ENCODE measurements at places on chromosomes 5 and 9.

DNA sequence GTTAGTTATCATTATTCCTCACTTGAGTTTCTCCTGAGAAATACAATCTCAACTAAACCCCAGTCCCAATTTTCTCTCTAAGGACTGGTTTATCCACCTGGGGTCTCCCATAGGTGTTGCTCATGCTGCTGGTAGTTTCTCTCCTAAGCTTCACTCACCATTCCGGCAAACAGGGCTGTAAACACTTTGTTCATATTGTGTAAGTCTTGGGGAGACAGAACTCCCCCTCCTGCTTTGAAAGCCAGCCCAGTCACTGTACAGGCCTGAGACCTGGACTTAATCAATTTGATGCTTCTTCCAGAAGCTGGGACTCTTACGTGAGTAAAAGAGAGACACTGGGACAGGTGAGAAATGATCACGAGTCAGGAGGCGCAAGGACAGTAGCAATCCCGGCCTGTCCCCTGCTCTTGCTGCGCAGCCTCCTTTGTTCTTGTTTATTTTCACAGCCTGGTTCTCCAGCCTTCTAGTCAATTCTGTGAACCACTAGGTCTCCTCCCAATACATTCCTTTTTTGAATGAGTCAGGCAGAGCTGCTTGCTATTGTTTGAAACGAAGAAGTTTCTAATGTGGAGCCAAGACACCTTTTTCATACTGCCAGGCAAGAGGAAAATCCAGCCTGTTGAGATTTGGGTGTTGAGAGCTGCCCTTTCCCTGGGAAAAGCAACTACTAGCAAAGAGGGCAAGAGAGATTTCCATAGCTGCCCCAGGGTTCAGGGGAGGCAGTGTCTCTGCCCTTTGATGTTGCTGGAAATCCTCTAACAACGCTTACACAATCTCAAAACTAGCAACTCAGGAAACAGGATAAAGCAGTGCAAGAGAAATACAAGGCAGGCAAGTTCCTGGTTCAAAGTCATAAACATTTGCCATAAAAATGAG, 9.2 kb upstream of the SHROOM1 start:
- DNase-seq: no peak

DNA sequence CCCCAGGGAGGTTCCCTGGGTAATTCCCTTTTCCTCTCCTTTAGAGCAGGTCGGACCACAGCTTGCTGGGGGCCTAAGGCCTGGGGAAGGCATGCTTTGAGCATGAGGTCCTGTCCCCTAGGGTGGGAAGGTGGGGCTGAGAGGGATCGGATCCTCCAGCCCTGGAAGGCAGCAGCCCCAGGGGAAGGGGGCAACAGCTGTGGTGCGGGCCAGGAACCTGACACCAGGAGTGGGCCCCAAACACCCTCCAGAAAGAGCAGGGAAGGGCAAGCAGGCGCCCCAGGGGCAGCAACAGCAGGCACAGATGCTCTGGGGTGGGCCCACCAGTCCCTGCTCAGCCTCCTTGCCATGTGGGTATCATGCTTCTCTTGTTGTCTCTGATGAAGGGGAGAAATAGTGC, 3.2 kb upstream of the CORO2A start:
- no peak for DNase-seq

GRCh38 chr9:122777935-122778627, 10.7 kb upstream of the OR5C1 start:
- DNase-seq: no peak

- DNase-seq: no peak
These were observed 44.1 kb downstream of the EPB41L4B start for GRCh38 chr9:109276469-109277440.

DNA sequence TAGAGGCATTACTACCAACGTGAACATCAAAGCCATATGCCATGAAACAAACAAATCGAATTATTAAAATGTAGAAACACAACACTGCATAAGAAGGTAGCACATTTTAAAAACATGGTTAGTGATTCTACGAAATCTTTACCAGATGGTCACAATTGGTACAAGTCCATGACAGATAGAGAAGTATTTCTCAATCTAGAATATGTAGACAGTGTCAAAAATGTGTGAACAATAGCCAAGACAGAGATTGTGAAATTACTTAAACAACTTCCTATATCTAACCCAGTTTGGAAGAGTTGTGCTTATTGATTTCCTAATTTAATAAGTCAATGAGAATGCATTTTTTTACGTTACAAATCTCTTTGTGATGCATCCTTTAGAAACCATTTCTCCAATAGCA, 1121.6 kb downstream of the MAT2B start:
- peak; percentile 10 for DNase-seq

GRCh38 chr5:1666221-1666620, 133.4 kb downstream of the MRPL36 start:
- DNase-seq: no peak

DNA sequence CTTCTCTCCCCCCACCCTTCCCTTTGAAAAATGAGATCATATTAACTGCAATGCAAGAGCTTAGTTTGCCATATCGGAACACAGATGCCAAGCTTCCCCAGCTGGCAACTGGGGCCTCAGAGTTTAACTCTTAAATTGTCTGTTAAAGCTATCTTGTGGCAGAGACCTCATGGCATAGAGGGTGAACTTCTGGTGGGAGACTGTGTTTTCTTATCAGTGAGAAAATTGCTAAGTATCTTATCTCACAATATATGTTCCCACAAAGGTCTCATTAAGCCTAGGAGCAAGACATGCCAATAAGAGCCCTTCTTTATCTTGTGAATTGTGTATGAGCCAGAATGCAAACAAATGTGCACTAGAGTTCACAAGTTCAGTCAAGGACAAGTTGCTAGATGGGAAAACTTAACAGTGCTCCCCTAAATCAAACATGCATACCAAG, 12.3 kb downstream of the NFIB start:
- DNase-seq: no peak

GRCh38 chr9:134738869-134739659, 97.5 kb downstream of the COL5A1 start:
- DNase-seq: peak; percentile 23

- no peak for DNase-seq
These were observed 56.1 kb downstream of the DOCK8 start for GRCh38 chr9:270657-271237.

GRCh38 chr9:125774106-125774505, 26.9 kb downstream of the PBX3 start:
- no peak for DNase-seq

- DNase-seq: no peak
These were observed 17.4 kb downstream of the TMOD1 start for GRCh38 chr9:97518909-97519307.

DNA sequence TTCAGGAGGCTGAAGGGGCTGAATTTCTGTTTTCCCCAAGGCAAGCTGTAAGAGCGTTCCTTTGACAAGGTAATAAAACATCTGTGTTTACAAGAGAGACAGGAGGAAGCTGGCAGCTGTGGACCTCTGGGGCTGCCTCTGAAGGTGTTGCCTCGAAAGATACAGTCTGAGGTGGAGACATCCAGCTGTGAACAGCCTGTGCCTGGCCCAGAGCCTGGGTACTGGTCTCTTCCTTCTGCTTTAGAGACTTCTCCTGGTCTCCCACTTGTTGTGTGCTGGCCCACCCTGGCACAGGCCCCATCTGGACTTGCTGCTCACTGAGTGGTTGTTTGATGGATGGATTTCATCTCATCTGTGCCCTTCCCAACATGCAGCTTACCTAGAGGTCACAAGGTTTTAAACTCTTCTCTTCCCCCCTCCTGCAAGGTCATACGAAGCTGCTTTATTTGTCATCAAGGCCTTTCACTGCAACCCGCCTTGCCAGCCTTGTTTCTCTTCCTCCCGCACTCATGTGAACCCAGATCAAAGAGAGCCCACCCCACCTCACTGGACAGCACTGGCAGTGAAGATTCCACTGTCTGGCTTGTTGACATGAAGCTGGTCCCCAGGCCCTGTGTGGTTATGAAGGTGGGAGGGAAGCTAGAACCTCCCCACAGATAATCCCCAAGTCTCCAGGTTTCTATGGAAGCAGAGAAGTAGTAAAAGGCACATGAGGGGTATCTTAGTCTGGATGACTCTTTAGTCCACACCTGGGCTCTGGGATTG, 35.0 kb upstream of the ALDH1B1 start:
- DNase-seq: no peak

DNA sequence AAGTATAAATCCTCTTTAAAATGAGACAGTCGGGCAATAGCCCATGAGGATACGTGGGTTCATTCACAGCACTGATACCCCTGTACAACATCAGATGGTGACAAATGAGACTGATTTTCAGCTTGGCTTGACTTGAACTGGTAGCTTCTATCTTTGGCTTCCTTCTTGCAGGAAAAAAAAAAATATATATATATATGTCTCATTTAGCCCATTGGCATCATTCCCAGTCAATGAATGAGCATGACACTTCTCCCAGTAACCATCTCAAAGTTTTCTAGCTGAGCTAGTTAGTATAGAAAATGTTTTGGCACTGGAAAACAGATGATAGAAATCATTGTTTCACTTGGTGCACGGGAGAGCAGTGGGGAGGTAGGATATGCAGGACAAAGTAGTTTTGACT, 222.5 kb upstream of the TAS2R1 start:
- DNase-seq: no peak

DNA sequence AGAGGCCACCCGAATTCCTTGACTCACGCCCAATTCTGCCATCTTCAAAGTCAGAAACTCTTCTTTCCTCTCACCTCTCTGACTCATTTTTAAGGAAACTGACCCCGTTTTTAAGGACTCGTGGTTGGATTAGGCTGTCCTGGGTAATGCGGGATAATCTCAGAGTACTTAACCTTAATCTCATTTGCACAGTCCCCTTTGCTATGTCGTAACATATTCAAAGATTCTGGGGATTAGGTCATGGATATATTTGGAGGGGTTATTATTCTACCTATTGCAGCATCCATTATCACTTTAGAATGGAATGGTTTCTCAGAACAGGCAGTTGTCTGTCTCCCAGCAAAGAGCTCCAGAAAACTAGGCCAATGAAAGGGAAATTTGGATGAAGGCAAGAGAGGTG, 80.8 kb upstream of the IL12B start:
- DNase-seq: no peak

GRCh38 chr5:172533399-172534228, 79.3 kb upstream of the SH3PXD2B start:
- DNase-seq: no peak

DNA sequence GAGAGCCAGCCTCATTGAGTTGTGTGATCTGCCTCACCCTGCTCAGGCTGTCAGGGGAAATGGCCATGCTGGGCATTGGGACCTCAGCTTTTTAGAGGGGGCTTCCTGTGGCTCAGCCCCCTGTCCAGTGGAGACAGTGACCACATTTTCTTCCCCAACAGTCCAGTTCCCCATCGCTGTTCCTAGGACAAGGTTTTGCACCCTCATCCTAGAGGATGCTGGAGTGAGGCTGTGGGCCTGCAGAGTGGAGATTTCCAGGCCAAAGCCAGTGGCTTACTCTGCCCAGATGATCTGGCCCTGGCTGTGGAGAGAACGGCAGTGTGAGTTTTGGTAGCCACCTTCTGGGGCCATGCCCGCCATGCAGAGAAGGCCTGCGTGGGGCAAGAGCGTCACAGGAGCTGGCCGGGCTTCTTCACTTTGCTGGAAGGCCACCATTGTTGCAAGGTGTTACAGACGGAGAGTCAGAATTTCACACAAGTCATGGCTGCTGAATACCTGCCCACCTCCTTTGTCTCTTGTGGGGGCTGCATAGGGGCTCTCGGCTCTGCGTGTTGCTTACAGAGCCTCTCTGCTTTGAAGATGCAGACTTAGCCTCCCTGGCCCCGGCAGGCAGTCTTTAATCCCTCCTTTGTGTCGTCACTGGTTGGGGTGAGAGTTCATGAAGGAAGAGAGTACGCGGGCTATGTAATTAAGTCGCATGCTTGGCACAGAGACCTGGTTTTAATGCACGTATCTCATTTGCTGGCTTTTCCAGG, 35.2 kb upstream of the PITX1 start:
- no peak for DNase-seq

GRCh38 chr5:156532921-156533320, 206.0 kb downstream of the SGCD start:
- DNase-seq: no peak

- DNase-seq: peak; percentile 28
These were observed 50.9 kb downstream of the NFX1 start for GRCh38 chr9:33341182-33341581.

GRCh38 chr9:117678871-117679270, 25.3 kb upstream of the TLR4 start:
- no peak for DNase-seq

- DNase-seq: peak; percentile 59
These were observed 152.9 kb downstream of the SGCD start for GRCh38 chr5:156479849-156480248.

GRCh38 chr9:131704141-131704983, 35.5 kb downstream of the RAPGEF1 start:
- DNase-seq: no peak

- DNase-seq: peak; percentile 75
These were observed 64.3 kb upstream of the SLC25A51 start for GRCh38 chr9:37968228-37968701.

DNA sequence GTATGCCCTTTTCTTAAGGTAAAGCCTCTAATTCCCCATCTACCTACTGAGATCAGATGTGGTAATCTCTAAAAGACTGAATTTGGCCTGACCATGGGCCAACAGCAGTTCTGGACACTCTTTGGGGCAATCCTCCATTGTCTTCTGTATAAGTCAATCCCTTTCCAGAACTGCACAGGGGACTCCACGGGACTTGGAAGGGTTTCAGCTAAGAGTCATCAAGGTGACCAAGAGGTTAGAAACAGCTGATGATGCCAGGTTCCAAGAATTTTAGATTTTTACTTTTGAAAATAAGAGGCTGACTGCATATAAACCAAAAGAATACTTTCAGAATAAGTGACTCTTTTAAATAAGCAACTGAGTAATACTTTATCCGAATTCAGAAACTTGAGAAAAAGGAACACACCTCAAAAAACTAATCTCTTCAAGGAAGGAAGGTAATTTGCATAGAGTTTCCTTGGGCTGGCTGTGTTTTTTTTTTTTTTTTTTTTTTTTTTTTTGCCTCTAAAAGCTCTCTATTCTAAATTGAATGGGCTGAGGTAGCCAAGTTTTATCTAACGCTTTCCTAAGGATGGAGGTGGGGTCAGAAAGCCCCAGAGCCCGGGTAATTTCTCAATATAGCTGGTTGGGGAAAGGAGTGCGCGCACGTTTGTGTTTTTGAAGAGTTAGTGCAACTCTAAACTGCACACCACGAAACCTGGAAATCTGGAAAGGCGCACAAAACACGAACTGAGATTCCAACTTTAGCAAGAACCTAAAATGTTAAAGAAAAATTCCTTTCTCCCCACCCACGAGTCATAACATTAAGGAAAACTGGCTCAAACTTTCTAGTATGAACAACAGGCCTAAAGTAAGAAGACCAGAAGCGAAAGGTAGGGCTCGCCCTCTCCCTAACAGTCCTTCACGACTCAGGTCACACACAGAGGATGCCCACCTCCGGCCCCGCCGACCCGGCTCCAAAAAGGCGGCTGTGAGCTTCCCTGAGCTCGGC, 1.3 kb downstream of the VCP start:
- DNase-seq: no peak

GRCh38 chr9:112111461-112111860, 63.6 kb downstream of the SUSD1 start:
- DNase-seq: no peak

Measured in OCI-M1 (cell line).